NCI-H774 (cell line): ENCODE measurements at places on chromosomes 3 and 15.

GRCh38 chr15:78045189-78045588 is 32.3 kb downstream of the TBC1D2B start:
- no peak for DNase-seq

DNA sequence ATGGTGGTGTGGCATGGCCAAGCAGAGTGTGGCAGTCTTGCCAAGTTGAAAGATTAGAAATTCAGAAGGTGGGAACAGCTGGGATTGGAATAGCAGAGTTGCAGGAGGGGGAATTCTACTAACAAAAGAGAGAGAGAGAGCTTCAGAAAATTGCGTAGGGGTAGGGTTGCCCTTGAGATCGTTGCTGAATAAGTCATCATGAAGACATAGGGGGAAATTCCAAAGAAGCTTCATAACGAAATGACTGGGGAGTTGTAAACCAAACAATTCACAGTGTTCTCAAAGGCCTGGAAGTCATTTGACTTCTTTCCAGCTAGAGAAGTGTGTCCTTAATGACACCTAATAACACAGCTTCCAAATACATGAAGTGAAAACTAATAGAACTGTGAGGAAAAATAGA is 26.3 kb upstream of the TIPARP start:
- no peak for DNase-seq

DNA sequence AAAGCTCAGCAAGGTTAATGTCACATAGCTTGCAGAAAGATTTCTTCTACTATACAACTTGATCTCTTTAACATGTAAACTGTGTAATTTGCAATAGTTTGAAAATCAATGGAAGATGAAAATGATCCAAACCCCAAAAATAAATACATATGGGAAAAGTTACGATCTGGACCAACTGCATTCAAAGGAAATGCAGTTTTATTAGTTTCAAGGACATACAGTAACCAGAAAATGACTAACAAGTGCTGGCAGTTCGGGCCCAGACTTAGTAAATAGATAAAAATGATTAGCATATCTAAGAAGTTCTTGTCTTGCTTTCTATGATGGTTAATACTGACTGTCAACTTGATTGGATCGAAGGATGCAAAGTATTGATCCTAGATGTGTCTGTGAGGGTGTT is 37.3 kb upstream of the LEKR1 start:
- DNase-seq, result no peak

DNA sequence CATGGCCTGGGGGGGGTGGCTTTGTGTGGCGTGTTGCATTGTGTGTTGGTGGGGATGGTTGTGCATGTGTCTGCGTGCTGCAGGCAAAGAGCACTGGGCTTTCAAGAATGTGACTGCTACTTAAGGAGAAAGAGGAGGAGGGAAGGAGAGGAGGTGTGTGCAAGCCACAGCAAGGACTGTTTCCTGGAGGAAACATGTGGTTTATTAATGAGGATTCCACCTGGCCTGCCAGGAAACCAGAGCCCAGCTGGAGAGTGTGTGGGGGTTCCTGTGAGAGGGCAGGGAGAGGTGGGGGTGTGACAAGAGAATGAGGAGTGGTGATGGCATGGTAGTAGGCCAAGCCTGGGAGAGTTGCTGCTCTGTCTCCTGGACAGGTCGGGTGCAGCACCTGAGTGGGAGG is 258.1 kb upstream of the ROPN1 start:
- DNase-seq, result no peak

DNA sequence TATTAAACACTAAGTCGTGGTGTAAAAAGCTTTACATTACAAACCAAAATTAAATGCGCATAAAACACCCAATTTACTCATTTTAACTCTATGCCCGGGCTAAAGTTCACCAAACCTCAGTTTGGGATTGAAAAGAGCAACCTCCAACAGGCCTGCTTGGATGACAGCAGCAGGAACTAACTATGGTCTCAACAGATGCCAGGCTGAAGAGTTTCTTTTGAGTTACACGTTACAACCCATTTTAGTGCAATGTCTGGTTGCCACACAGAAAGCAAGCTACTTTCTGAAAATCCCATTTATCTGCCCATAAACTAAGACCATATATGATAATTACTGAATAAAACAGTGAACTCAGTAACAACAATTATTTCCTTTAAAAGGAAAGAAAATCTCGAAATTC is 2.2 kb downstream of the SATB1 start:
- DNase-seq, result no peak

- DNase-seq, result no peak
Measured at GRCh38 chr3:8298021-8298954, 203.3 kb upstream of the LMCD1 start.
